Stimulated activated CD4-positive, alpha-beta T cell treated with anti-CD3 and anti-CD28 coated beads, Interleukin-1b, Interleukin-23, amount 100 ng/mL, for 1 hour (primary cell): ENCODE measurements at places on chromosomes 1 and 21.

GRCh38 chr1:119108988-119109387, 31.5 kb downstream of the WARS2 start:
- DNase-seq = no peak

DNA sequence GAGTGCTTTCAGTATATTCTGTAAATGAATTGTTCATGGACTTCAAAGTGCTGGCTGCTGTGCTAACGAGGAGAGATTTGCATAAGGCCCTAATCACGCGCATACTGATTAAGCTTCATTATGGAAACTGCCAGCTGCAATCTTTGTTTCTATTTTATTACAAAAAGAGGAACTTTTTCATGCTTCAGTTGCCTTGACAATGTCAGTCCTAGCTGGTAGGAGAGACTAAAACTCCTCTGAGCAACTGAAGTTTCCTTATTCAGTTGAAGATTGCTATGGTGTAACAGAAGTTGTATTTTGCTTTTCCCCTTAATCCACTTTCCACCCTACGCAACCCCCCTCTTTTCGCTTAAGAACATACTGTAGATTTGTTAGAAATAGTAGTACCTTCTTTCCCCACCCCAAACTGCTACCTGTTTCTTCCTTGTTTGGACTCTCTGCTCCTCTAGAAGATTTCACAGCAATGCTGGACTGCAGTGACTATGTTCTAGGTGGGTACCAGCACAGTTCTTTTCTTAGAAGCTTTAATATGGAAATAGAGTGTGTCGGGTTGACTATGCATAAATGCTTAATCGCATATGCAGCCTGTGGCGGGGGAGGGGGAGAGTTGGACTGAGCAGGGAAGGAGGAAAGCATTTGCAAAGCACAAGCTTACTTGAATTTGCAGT, 108.3 kb downstream of the POU2F1 start:
- no peak for DNase-seq

GRCh38 chr1:239922778-239923522, 168.7 kb upstream of the FMN2 start:
- DNase-seq = no peak

GRCh38 chr1:67614511-67614934, 70.5 kb upstream of the GADD45A start:
- no peak for DNase-seq

- DNase-seq = no peak
Observed at GRCh38 chr1:239956263-239956662, 135.4 kb upstream of the FMN2 start.

- no peak for DNase-seq
Observed at GRCh38 chr1:107776900-107777663, 187.9 kb downstream of the VAV3 start.

GRCh38 chr1:159429074-159429861, 2.7 kb upstream of the OR10J4 start:
- no peak for DNase-seq

GRCh38 chr1:246365708-246366107, 141.4 kb downstream of the SMYD3 start:
- no peak for DNase-seq

DNA sequence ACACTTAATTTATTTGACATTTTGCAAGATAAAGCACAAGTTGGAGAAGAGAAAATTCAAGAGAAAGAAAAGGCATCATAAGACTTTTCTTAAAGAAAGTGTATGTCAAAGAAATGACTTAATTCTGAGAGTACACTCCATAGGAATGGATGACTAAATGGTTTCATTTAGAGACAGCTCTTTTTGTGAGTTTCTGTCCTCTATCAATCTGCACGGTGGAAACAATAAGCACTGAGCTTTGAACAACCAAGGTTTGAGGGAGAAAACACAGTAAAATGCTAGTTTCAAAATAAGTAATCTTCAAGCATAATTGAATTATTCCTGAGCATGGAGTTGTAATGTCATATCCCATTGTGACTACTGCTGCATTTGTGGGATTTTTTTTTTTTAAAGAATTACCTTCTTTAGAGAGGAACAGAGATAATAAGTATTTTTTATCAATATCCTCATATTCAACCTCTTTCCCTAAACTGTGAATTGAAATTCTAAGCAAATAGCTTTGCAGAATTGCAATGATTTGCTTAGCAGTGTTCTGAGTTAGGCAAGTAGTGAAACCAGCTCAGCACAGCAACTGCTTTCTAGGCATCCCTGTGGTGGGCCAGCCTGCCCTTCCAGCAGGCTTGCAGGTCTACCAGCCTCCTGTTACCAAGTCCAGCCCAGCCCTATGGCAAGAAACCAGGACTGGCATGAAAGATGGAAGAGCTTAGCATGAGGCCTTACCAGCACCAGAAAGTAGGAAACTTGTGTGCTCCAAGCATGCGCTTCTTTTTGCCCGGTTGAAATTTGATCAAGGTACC, 38.2 kb downstream of the KCNJ6 start:
- no peak for DNase-seq

GRCh38 chr1:56432166-56432971, 147.0 kb downstream of the PLPP3 start:
- DNase-seq = no peak

- DNase-seq = no peak
Observed at GRCh38 chr1:110136911-110137310, 13.4 kb upstream of the SLC6A17 start.

DNA sequence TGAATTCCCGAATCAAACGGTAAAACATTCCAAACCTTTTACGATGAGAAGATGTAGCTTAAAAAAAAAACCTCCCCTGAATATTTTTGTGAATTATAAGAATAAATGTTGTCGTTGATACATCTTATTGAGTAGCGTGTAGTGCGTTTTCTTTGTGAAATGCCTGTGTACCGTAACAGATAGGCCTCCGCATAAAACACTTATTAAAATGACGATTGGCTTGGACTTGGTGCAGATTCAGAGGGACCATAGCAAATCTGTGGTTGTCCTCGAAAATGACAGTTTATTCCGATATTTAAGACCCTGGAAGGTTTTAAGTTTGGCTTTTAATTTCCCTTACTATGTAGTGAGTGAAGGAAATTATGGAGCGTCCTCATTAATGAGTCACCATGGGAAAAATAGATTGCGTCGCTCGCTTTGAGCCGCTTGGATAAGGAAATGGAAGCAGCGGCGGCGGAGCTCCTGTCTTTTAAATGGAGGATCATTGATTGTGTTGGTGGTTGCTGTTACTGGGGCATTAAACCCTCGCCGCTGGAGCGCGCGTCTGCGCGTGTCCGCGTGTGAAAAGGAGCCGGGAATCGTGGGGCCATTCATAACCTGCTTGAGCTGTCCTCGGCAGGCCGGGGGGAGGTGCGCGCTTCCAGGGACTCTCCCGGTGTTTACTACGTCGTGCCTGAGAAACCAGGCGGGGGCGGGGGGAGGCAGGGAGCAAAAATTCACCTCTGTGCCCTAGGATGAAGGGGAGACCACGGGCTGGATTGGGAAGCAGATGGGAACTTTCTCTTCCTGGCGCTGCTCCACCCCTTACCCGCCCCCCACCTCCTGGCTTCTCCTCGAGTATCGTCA, 1.6 kb downstream of the SPEN start:
- peak; percentile 55 for DNase-seq

GRCh38 chr21:18382141-18382540, 21.4 kb downstream of the TMPRSS15 start:
- no peak for DNase-seq

DNA sequence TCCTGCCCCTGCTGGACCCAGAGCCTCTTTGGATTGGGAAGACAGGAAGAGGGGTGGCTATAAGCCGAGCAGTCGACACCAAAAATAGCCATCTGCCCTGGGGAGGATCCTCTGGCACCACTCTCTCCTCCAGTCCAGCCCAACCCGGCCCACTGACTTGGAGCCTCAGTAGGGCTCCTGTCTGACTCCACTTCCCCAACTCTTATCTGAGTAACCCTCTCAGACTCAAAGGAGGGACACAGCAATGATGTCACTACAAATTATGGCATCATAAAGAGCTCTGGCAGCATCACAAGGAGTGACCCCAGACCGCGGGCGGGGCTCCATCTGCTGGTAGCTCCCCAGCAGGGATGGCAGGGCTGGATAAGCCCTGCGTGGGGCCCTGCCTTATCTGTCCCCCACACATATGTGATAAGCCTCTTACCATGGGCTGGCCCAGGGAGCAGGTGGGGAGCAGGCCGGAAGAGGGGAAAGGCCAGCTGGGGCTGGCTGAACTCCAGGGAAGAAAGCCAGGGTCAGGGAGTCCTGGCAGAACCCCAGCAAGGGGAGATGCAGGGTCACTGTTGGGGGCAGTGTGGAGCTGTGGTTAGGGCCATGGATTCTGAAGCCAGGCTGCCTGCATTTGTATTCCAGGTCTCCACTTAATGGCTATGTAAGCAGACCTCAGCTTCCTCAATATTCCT, 4.6 kb upstream of the SLC6A9 start:
- DNase-seq = no peak

DNA sequence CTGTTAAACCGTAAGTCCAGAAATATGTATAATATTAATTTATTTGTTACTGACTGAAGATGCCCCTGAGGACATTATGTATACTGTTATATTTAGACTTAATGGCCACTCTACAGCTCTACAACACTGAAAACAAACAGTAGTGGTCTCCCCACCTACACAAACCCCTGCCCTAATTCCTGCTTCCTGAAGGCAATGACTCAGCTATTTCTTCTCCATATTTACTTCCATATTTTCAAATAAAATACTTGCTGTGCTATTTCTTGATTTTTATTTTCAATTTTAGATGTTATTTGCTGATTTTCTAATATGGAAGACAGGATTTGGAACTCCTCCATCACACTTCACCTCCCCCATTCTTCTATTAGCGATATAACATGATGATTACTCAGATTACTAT, 97.6 kb downstream of the PCNX2 start:
- DNase-seq = no peak

GRCh38 chr1:166701603-166702100, 137.6 kb upstream of the POGK start:
- no peak for DNase-seq

DNA sequence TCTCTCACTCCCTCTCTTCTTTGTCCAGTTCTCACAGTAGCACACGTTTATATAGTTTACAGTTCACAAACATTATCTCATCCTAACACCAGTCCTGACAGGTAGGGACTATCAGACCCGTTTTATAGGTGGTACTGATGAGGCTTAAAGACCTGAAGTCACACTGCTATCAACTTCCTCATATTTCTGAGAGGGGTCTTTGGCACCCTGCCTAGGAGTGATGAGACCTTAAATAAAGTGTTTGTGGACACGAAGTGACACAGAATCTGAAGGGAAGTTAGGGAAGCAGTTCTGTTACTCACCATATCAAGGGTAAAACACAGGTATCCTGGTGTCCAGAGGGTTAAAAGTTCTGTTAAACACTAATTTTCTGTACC, 590 bp upstream of the TACSTD2 start:
- DNase-seq = no peak

- no peak for DNase-seq
Observed at GRCh38 chr1:197471248-197471985, 203.4 kb downstream of the CRB1 start.

- no peak for DNase-seq
Observed at GRCh38 chr1:211613951-211614350, 35.0 kb upstream of the SLC30A1 start.

- DNase-seq = no peak
Observed at GRCh38 chr1:82226186-82226505, 425.4 kb downstream of the ADGRL2 start.

DNA sequence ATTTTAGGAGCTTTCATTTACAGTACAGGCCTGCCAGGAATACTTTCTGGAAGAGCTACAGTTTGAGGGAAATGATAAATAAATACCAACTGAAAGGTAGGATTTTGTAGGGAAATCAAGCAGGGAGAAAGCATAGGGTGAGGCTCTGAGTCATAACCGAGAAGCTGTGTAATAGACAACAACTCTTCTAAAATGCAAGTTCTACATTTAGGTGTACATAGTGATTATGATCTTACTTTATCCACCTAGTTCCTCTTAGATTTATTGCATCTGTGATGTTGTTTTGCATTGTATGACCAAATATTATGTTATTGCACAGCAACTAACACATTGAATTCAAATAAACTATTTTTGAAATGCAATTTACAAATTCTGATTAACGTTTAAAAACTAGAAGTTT, 819.3 kb downstream of the PLA2G4A start:
- DNase-seq = no peak

DNA sequence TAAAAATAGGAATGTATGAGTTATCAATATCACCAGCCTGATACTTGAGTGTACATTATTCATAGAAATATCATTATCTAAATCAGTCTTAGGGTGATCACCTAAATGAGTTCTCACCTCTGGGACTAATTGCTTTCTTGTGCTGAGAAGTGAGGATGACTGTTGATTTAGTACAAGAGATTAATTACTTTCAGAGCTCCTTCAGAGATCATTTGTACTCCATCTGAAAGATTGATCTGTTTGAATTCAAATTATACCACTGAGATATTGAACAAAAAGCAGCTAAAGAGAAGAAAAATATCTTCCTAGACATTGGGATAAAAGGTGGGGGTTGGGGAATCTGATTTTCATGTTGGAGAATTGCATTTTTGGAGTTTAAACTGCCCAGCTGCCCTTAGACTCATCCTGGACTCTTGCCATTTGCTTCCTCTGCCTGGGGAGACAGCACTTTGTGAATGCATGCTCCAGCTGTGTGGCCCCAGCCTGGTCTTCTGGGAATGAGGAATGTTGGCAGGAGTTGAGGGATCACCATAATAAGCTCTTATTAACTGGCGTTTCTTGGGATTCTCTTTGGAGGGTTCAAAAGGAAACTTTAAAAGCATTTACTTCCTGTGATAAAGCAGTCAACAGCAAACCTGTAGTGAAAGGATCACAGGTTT, 19.7 kb upstream of the PGBD2 start:
- no peak for DNase-seq

GRCh38 chr21:16742741-16743140, 770.1 kb upstream of the CXADR start:
- no peak for DNase-seq

DNA sequence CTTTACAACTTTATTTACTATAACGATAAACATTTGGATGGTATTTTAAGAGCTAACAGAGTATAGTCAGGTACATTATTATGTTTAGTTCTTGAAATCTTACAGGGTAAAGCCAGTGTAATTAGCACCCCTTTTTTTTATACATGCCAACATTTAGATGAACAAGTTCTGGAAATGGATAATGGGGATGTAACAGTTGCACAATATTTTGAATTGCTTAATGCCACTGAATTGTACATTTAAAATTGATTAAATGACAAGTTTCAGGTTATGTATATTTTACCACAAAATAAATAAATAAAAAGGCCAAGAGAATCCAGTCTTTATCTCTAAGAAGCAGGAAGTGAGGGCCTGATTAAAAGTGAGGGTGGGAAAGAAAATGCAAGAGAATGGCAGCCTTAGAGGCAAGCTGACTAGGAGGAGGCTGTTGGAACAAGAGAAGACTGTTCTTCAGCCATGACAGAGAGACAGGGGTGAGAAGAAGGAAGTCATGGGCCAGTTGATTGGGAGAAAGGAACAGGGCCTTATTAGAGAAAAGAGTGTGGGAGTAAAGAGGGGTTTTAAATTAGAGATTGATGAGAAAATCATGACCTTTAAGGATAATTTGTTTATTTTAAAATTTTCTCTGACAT, 49.9 kb upstream of the TNFSF18 start:
- no peak for DNase-seq

- DNase-seq = no peak
Observed at GRCh38 chr1:24374891-24375786, 38.4 kb downstream of the STPG1 start.

GRCh38 chr1:25971066-25971810, 26.6 kb downstream of the PAFAH2 start:
- DNase-seq = no peak

- DNase-seq = no peak
Observed at GRCh38 chr1:114107474-114108435, 45.9 kb downstream of the SYT6 start.
